ENCODE measurements at places on chromosomes 2 and 18.
A peak's percentile ranks its signal among the peaks of the same experiment; 100 is the strongest.

- no peak for DNase-seq
Observed at GRCh38 chr2:122023059-122023864, 267.8 kb downstream of the TSN start.

DNA sequence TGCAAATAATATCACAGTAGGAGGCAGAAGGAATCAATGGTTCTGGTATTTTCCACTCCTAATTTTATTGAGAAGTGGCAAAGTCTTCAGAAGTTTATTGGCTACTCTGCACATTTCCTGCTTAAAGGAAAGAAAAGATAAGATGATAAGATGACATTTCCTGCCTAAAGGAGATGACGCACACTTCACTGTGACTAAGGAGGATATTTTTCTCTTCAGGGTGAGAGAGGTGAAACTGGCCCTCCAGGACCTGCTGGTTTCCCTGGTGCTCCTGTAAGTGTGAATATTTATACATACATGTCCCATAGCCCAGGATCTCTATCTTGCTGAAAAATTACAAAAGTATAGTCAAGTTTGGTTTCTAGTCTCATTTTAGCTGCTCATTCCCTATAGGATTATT is 27.9 kb downstream of the COL3A1 start:
- no peak for DNase-seq

DNA sequence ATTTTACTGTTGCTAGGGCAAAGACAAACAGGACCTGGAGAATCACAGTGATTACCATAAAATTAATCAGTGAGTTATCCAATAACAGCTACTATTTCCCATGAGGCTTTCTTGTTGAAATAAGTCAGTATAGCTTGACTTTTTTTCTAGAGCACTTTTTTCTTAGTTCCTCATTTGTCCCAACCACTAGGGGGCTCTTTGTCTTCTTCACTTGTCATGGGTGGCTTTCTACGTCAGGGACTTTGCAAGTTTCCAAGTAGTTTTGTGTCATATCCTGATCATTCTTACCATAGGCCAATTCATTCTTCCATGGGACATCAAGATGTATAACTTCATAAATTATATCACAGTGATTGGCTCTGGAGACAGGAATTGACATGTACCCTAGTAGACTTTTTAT is 1019.6 kb upstream of the PIK3C3 start:
- peak; percentile 3 for DNase-seq

GRCh38 chr2:174158003-174158402 is 90.3 kb downstream of the OLA1 start:
- peak; percentile 51 for DNase-seq

DNA sequence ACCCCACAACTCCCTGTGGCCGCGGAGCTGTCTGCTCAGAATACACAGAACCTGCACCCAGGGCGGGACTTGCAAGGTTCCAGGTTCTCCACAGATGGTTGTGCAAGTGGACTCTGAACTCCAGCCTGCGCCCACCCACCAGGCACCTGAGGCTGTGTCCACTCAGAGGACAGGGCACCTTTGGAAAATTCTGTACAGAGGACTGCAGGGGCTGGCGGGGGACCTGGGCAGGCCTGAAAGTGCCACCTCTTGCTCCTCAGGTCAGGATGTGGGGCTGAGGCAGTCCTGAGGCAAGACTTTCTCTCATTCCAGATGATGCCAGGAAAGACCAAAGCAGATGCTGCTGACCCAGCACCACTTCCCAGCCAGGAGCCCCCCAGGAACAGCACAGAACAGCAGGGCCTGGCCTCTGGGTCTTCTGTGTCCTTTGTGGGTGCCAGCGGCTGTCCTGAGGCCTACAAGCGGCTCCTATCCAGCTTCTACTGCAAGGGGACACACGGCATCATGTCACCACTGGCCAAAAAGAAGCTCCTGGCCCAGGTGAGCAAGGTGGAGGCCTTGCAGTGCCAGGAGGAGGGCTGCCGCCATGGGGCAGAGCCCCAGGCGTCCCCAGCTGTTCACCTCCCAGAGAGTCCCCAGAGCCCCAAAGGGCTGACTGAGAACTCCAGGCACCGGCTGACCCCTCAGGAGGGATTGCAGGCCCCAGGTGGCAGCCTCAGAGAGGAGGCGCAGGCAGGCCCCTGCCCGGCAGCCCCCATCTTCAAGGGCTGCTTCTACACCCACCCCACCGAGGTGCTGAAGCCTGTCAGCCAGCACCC is 14.4 kb downstream of the ARID5A start:
- DNase-seq: no peak

DNA sequence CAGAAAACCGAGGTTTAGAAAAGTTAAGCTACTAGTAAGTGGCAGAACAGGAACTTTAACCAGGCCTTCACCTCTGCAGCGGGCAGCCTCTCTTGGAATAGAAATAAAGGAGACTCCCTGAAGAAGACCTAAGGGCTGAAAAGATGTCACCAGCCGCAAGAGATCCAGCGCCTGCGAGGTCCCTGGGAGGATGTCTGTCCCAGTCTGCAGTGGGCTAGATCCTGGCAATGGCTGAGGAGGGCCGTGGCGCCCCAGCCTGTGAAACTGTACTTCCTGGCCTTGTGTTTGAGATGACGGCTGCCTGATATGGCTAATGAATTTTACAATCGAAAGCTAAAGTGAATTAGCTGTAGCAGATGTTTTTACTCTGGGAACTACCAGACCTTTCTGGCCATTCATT is 300.6 kb upstream of the SALL3 start:
- no peak for DNase-seq

DNA sequence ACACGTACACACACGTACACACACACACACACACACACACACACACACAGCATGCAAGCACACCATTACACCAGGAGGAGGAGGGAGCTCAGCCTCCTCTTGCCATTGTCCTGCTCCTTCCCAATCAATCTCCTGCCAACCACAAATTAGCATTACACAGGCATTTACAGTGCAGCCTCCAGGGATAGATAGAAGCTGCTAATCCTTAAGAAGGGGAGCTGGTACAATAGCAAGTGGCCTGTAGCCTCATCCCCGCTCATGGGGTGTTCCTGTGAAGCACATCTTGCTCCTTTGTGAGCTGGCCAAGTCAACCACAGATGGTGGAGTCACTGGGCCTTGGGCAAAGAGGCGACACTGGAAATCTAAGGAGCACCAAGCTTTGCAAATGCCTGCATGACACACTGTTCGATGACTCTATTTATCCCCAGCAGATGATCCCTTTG is 110.3 kb upstream of the PKDCC start:
- no peak for DNase-seq

DNA sequence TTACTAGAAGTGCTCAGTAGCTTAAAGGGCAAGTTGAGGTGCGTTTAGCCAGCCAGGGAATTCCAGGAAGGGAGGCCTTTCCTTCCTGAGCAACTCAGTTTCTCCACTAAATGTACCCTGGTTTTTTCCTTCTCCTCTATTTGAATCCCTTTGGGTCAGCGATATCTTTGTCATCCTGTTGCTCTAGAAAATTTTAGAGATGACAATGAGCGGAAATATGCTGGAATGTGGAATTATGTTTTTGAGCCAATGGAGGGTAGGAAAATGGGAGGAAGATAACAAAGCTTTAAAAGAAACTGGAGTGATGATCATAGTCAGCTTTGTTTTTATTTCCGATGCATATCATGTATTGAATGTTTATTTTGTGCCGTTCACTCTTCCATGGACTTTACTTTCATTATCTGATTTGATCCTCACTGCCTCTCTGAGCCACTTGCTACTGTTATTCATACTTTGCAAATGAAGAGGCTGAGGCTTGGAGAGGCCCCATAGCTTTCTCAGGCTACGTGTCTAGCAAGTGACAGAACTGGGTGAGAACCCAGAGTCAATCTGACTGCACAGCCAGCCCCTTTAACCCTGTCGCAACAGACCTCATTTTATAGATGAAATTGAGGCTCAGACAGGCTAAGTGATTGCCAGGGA is 67.3 kb downstream of the NTSR2 start:
- no peak for DNase-seq

DNA sequence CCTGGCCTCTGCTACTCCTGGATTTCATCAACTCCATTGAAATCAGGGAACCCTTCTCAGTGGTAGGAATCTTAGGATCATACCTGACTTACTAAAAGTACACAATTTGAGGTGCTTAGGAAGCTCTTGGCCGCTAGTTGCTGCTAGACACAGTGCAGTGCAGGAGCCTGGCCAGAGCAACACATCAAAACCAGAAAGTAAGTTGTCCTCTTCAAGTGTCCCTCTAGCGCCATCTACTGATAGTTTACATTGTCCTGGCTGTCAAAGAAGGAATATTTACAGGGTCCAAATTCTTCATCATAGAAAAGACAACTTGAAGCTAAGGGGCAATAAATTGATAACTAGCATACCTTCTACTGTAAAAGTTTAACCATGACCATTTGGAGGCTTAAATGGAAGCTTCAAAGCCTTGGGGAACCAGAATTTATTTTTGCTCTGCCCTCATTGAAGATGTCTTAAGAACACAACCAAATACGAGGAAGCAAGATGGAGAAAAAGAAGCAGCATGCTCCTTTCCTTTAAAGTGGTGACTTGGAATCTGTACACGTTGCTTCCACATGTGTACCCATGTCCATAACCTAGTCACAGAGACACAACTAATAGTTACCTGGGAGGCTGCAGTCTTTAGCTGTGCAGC is 889.1 kb upstream of the GCFC2 start:
- DNase-seq: peak; percentile 77

DNA sequence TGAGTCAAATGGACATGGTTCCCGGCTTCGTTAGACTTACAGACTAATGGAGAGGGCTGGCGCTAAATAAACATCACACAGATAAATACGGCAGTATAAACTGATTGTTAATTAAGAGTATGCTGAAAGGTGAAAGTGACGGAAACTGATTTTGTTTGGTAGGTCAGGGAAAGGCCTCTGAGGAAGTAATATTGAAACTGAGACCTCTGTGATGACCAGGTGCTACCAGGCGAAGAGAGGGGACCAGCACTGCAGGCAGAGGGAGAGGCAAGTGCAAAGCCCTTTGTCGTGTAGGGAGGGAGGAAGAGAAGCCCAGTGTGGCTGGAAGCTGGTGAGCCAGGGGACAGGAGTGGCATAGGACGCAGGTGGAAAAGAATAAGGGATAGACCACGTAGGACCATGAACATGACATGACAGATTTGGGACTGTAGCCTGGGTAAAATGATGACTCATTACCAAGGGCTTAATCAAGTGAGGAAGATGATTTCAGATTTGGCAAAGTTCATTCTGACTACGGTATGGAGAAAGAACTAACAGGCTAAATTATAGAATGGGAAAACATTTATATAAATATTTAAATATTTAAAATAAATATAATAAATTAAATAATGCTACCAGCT is 433.1 kb downstream of the NCKAP5 start:
- no peak for DNase-seq

GRCh38 chr2:94759211-94759610 is 112.0 kb upstream of the TEKT4 start:
- peak; percentile 7 for DNase-seq

GRCh38 chr2:165357758-165358157 is 111.7 kb upstream of the CSRNP3 start:
- peak; percentile 13 for DNase-seq

Data from small intestine (tissue), 16 donors.